ENCODE measurements at places on chromosomes 2 and 18. TPM values are rescaled to one million over a fixed set of nuclear protein-coding genes. Genes with fewer than 3 reads are reported as not detected.

POMC gene
- total RNA-seq = 4.8 TPM

ALLC gene
- not detected for total RNA-seq

POTEF gene
- total RNA-seq = not detected

USP40 gene
- total RNA-seq = 15.3 TPM

DNA sequence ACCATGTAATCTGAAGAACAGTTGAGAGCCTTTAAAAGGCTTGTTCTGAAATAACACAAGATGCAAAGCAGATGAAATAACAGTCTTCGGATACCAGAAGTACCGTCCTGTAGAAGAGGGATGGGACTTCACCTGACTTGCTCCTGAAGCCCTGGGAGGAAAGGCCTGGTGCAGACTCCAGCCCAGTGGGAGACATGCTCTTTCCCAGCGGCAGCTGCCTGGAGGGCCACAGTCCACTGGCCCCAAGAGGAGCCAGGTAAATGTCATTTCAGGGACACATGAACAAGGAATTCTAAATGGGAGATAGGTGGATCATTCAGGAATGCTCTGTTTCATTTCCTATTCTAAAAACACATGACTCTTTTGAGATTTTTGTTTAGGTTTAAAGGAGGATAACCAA lies 22.6 kb upstream of the CHN1 start:
- no peak for DNase-seq
- H3K27me3 ChIP-seq = no peaks in the 10 kb centered on the region
- H3K27ac ChIP-seq = no peak overlapping the region
- no peaks in the 10 kb centered on the region for H3K4me1 ChIP-seq
- no peak overlapping the region for H3K4me3 ChIP-seq
- H3K36me3 ChIP-seq = no peaks in the 10 kb centered on the region

DNA sequence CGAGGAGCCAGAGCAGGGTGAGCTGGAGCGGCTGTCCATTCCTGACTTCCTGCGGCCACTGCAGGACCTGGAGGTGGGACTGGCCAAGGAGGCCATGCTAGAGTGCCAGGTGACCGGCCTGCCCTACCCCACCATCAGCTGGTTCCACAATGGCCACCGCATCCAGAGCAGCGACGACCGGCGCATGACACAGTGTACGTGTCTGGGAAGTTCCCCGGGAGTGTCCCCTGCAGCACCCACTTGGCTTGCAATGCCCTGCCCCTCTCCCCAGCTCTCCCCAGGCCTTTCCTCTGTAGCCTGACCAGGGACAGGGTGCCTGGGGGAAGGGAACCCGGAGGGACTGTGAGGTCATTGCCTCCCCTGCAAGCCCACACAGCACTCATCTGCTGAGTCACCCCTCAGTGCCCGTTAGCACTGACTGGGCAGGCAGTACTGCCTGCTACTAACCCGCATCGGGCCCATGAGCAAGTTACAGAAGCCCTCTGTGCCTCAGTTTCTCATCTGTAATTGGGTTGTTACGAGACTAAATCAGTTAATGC lies 29.4 kb upstream of the GMPPA start:
- H3K27me3 ChIP-seq = no peaks in the 10 kb centered on the region
- no peak for DNase-seq
- no peaks in the 10 kb centered on the region for H3K4me1 ChIP-seq

IFIH1 gene
- 33.8 TPM for total RNA-seq

- peaks cover 31% of the 10 kb centered on the region for H3K4me1 ChIP-seq
- no peaks in the 10 kb centered on the region for H3K36me3 ChIP-seq
- no peak overlapping the region for H3K27ac ChIP-seq
- no peak for DNase-seq
Measured at GRCh38 chr18:59878644-59879043, 21.2 kb upstream of the PMAIP1 start.

GALR1 gene
- total RNA-seq = not detected

DNA sequence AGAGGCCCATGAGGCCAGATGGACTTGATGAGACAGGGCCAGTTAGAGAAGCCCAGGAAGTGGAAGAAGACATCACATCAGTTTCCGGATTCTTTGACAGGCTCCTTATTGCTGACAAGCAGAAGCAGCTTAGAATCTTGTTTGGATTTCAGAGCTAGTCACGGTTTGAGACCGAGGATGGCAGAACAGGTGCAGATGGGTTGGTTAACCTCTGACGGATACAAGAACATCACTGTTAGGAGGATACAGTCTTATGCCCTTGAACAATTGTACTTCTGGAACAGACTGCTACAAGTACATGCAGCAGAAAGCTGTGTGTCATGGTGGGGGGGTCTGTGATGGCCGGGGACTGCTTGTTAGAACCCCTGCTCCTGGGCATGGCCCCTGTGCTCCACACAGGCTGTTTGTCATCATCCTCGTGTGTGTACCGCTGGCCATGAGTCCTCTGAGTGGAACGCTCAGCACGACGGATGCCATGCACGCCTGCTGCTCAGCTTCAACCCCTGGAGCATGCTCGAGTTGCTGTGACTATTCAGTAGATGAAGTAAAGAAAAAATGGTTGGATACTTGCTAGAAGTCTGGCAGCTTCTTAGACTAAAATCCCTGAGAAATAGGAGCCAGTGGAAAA lies 217.7 kb downstream of the SH3RF3 start:
- no peak for DNase-seq
- H3K4me1 ChIP-seq = peaks cover 53% of the 10 kb centered on the region
- H3K27ac ChIP-seq = no peak overlapping the region
- peaks cover 1% of the 10 kb centered on the region for H3K36me3 ChIP-seq
- H3K27me3 ChIP-seq = no peaks in the 10 kb centered on the region

Data from activated naive CD4-positive, alpha-beta T cell treated with anti-CD3 and anti-CD28 coated beads for 36 hours (primary cell).